ENCODE measurements at places on chromosomes 1 and 21. TPM values are rescaled to one million over a fixed set of nuclear protein-coding genes. Genes with fewer than 3 reads are reported as not detected.

GRCh38 chr1:183792300-183792699 is 12.6 kb upstream of the RGL1 start:
- DNase-seq = no peak

DNA sequence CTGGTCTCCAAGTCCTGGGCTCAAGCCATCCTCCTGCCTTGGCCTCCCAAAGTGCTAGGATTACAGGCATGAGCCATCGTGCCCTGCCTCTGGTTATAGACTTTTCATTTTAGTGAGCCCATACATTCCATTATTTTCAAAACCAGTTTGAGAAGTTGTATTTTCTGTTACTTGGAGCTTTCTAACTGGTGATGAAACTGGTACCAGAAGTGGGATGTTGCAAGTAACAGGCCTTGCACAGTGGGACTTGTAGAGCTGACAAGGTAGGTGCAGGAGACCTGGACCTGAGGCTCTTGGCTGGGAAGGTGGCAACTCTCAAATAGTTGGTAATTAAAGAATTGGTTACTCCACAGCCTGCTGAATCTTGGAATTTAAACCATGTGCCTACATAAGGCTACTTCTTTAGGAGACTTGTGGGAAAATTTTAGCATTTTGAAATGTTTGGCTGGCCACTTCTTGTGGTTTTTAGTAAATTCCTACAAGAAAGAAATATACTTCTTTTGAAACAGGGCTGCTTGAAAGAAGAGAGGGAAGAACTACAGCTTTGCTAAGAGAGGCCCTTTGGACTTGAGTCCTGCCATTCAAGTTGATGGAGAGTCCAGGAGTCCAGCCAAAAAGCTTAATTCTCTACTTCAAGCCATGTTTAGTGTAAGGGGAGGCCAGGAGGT is 9.8 kb upstream of the ALPL start:
- DNase-seq = no peak

- no peak for DNase-seq
These were observed 18.6 kb upstream of the C1orf105 start for GRCh38 chr1:172401892-172402291.

TMEM82 gene
- not detected for total RNA-seq

DNA sequence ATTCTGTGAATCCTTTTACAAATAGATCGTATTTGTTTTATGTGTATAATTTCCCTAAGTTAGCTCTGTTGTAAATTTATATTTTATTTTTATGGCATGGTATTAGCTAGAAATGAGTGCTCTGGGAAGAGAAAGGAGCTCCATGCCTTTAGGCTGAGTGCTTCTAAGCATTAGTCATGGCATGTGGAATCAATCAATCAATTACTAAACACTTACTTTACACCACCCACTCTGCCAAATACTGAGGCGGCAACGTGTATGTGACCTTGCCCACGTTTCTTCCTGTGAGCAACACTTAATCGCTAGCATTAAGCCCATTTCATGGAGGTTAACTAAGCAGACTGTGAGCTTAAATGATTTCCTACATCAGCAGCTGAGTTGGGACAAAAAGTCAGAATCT is 7.2 kb upstream of the BECN2 start:
- no peak for DNase-seq

GRCh38 chr21:44516828-44517174 is 23.2 kb downstream of the KRTAP10-1 start:
- no peak for DNase-seq

- no peak for DNase-seq
These were observed 203.2 kb upstream of the USP24 start for GRCh38 chr1:55418208-55419000.

- DNase-seq = no peak
These were observed 12.4 kb upstream of the KCNJ15 start for GRCh38 chr21:38244407-38244787.

DNA sequence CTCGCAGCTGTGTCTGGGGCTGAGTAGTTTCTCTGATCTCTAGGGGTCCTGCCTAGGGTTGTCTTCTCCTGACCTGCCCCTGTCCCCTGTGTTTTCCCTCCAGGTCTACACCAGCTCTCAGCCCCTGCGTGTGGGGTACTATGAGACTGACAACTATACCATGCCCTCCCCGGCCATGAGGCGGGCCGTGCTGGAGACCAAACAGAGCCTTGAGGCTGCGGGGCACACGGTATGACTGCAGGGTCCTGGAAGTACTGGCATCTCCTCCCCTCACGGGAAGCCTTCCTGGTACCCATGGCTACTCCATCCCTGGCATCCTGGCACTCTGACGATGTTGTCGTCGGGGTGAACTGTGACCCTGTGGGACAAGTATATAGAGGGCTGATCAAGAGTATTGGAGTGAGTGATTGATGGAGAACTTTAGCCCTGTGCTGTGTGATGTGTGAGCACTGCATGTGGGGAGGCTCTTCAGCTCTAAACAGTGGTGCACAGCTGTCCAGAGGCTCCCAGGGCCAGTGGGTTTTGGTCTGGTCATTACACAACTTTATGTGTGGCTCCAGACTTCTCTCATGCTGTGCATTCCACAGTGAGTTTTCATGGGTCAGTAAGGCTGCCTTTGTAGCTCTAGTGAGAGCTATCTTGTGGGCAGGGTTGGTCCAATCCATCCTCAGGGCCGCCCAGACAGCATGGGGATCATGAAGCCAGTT is 14.4 kb downstream of the FAAH start:
- DNase-seq = no peak

GRCh38 chr1:50880373-50880772 is 79.7 kb downstream of the FAF1 start:
- no peak for DNase-seq

- peak; percentile 16 for DNase-seq
These were observed 101.4 kb downstream of the PBX1 start for GRCh38 chr1:164660412-164660772.

DNA sequence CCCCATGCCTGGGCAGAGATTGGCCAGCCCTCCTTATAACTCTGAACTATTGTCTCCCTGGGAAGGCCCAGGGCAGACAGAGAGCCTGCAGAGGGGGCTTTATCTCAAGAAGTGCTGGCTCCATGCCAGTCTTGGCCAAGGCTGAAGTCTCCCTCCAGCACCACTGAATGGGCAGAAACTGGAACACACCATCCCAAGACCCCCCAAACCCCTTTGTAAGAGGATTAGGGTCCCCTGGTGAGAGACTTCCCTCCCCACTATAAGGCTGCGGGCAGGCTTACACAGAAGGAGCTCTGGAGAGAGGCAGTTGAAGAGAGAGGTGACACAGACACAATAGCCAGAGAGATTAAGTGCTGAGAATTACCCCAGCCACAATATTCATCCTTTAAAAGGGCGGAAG is 97.2 kb downstream of the NAV1 start:
- DNase-seq = no peak

FCAMR gene
- total RNA-seq = not detected

DNA sequence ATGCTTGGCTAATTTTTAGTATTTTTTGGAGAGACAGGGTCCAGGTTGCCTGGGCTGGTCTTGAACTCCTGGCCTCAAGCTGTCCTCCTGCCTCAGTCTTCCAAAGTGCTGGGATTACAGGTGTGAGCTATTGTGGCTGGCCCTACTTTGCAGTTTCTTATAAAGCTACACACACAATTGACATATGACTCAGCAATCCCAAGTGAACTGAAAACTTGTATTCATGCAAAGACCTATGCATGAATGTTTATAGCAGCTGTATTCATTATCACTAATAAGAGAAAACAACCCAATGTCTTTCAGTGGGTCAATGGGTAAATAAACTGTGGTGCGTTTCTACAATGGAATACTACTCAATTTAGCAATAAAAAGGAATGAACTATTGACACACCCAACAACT is 103.1 kb downstream of the MRPS6 start:
- no peak for DNase-seq

C8B gene
- not detected for total RNA-seq

GRCh38 chr1:223203034-223203408 is 60.0 kb upstream of the TLR5 start:
- no peak for DNase-seq

DNA sequence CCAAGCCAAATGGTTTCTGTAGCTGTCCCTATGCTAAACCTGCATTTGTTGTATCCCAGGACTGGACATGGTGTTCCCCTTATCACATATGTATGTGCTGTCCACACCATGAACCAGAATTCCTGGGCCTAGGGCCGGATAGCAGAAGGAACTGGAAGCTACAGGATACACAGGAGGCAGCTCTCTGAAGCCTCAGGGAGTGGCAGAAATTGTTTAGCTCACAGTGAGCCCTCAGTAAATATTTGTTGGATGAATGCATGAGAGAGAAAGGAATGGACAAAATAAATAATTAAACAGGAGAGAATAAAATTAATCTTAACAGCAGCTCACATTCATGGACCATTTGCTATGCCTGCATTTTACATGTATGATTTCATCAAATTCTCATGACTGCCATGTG is 2.1 kb downstream of the NIPAL3 start:
- DNase-seq = no peak

- DNase-seq = no peak
These were observed 508.7 kb downstream of the DPYD start for GRCh38 chr1:97412166-97412565.

DNA sequence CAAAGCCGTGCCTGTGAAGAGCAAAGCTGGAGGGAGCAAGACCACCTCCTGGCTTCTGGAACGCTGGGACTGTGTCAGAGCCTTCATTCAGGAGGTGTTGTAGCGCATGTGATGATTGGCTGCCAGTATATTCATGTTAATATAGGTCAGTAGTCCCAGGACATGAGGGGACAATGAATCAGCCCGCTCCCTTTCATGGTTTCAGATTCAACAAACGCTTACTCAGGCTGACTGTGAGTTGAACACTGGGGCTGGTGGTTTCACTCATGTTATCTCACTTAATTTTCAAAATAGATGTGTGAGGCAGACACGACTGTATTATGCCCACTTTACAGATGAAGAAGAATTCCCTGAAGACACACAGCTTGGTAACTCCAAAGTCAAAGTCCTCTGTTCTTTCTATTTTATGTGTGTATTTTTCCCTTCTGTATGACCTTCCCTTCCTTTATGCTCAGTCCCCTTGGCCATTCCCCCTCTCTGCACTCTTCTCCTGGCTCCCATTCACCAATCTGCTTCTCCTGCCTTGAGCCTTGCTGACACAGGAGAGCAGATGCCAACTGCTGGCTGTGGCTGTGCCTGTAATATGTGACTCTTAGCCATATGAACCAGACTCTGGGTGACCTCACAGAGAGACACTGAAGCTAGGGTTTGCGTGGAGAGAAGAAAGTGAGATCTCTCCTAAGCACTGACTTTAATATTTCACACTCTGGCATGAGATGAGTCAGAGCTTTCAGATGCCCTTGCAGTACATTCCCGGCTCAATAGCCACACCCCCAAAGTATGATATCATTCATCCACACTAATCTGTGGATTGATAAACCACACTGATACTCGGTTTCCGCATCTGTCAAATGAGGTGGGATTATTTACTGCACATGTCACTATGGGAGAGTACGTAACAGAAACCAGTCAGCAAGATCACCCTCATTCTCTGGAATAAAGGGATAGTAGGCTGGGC is 31.4 kb upstream of the KIRREL1 start:
- no peak for DNase-seq

DNA sequence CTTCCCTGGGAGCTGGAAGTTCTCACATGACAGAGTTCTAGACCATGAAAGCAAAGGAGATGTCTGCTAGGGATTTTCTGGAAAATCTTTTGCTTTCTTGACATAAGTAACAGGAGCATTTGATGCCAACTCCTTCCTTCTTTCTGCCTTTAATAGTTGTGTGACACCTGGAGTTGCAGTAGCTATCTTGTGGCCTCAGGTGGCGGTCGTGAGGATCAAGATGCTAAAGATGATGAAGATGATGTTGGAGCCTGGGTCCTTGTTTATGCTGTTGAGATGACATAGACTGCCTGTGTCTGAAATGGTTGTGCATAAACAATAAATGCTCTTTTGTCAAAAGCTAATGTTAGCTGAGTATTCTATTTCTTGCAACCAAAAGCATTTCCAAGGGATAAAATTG is 32.7 kb upstream of the KIRREL1 start:
- no peak for DNase-seq

DNA sequence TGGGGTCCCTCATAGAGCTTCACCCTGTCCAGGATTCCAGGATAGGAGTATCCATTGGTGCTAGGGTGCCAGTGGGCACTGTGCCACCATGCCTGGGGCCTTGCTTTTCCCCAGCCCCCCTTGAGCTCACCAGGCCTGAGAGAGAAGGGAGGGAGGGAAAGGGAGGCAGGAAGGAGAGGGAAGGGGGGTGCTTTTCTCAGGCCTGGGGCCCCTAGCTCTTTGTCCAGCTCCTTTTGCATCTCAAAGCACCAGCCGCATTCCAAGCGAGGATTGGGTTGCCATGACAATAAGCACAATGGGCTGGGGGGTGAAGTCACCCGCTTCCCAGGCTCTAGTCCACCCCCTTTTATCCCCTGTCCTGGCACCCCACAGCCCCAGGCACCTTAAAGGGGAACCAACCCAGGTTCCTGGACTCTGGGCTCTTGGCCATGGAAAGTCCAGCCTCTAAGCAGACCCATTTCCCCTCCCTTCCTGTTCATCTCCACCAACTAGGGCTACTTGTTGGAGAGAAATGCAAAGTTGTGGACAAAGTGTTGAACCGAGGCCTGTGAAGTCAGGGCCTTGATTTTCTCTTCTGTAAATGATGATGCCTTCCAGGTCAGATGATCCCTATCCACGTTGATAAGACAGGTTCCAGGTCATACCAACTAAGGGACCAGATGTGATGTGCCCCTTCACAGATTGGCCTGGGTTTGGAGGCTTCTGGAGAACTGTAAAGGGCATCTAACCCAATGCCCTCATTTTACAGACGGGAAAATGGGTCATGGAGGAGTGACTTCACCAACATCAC is 11.4 kb downstream of the THBS3 start:
- no peak for DNase-seq

- DNase-seq = no peak
These were observed 131.6 kb downstream of the ETS2 start for GRCh38 chr21:38937286-38937790.

ADORA1 gene
- total RNA-seq = not detected

GRCh38 chr1:244901400-244902015 is 37.2 kb upstream of the HNRNPU start:
- no peak for DNase-seq

DNA sequence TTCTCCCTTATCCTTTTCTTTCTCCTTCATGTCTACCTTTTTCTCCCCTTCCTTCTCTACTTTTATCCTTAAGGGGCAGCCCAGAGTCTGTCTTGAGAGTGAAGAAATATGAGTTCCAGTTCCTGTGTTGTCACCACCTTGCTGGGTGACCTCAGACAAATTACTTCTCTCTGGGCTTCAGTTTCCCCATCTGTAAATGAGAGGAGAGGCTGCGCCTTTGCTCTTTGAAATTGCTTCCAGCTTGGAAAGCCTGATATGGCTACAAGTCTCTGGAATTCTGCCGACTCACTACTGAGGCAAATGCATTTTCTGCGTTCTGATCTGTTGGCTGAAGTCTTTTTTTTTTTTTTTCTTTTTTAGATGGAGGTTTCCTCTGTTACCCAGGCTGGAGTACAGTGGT is 119.2 kb downstream of the SYF2 start:
- DNase-seq = no peak

KIF26B gene
- total RNA-seq = not detected

CNIH4 gene
- total RNA-seq = 48.6 TPM

XCL2 gene
- not detected for total RNA-seq

Data from activated CD4-positive, alpha-beta memory T cell treated with anti-CD3 and anti-CD28 coated beads, Interleukin-2, amount 10 ng/mL, durations not matched to agents 7 days and 5 days (primary cell).